ENCODE measurements at places on chromosomes 16 and 17. TPM values are rescaled to one million over a fixed set of nuclear protein-coding genes. Genes with fewer than 3 reads are reported as not detected.
A peak's percentile ranks its signal among the peaks of the same experiment; 100 is the strongest.

DNA sequence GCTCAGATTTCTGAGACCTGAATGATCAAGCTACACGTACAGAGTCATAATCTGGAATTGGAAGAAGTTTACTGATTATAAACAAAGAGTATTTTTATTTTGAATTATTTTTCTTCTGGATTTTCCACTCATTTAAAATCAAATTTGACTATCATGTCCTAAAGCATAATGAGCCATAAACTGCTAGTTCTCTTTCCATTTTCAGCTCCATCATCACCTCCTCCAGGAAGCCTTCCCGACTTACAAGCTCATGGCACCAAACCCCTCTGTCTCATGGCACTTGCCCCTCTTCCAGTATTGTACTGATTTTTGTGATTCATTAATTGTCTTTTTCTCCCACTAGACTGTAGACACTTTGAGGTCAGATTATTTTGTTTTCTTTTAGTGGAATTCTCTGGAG is 35.9 kb downstream of the IRX6 start:
- DNase-seq, result no peak
- no peak overlapping the region for H3K27ac ChIP-seq
- no peaks in the 10 kb centered on the region for H3K36me3 ChIP-seq

DNA sequence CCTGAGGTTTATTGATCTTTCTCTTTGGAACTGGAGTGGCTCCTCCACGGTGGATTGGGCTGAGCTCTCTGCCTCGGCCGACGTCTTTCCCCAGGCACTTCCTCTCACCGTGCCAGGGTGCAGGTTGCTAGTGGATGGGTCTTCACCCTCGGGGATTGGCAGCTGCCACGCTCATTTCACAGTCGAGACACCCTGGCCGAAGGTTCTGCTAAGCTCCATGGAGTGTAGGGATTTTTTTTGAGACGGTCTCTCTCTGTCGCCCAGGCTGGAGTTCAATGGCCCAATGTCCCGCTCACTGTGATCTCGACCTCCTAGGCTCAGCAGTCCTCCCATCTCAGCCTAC is 280.8 kb downstream of the SEC14L1 start:
- H3K27ac ChIP-seq, result peak overlapping the region; percentile 57
- DNase-seq, result no peak
- H3K36me3 ChIP-seq, result no peaks in the 10 kb centered on the region

DHODH gene
- 81.4 TPM for total RNA-seq

WFDC1 gene
- 1.8 TPM for total RNA-seq

GRCh38 chr17:16281351-16281750 is 64.3 kb downstream of the PIGL start:
- H3K4me1 ChIP-seq, result peaks cover 11% of the 10 kb centered on the region
- H3K27me3 ChIP-seq, result no peaks in the 10 kb centered on the region
- H3K27ac ChIP-seq, result no peak overlapping the region
- no peak for DNase-seq
- no peak overlapping the region for H3K4me3 ChIP-seq
- no peaks in the 10 kb centered on the region for H3K36me3 ChIP-seq

- H3K36me3 ChIP-seq, result no peaks in the 10 kb centered on the region
- DNase-seq, result peak; percentile 21
- H3K27ac ChIP-seq, result no peak overlapping the region
- H3K27me3 ChIP-seq, result no peaks in the 10 kb centered on the region
- H3K4me3 ChIP-seq, result no peak overlapping the region
Measured at GRCh38 chr16:66026211-66026610, 340.3 kb upstream of the CDH5 start.

NOXO1 gene
- 0.51 TPM for total RNA-seq

DNA sequence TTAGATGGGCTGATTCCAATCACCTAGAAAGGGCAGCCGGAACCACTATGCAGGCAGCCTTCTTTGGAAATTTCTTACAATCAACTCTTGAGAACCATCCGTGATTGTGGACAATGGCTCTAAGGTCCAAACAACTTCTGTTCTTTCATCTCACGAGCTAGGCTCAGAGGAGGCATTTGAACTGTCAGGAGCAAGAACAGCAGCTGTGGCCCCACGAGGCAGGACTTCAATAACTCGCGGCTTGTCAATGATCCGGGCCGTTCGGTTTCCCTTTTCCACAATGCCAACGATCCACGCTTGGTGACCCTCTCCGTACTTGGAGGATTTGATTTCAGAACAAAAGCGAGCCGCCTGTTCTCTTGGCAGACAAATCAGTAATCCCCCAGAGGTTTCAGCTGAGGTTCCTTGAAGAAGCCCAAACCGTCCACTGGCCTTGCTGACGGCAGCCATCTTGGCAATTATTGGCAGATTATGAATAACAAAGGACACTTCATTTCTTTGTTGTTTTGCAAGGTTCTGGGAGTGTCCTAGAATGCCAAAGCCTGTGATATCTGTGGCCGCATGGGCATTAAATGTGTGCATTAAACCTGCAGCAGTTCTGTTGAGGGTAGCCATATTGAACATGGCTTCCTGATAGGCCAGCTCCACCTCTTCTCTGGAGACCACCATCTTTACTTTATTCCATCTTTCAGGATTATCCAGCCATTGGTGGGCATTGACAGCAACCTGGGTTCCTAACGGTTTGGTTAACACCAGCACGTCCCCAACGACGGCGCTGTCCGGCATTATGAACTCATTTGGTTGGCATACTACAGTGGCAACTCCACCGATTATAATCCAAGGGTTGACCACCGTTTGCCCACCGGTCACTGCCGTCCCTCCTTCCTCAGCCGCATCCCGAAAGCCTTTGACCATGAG is 1.2 kb downstream of the SEPHS2 start:
- peak overlapping the region; percentile 69 for H3K4me3 ChIP-seq
- no peaks in the 10 kb centered on the region for H3K27me3 ChIP-seq
- peaks cover 3% of the 10 kb centered on the region for H3K36me3 ChIP-seq
- peak overlapping the region; percentile 98 for H3K27ac ChIP-seq
- H3K4me1 ChIP-seq, result peaks cover 17% of the 10 kb centered on the region

DNA sequence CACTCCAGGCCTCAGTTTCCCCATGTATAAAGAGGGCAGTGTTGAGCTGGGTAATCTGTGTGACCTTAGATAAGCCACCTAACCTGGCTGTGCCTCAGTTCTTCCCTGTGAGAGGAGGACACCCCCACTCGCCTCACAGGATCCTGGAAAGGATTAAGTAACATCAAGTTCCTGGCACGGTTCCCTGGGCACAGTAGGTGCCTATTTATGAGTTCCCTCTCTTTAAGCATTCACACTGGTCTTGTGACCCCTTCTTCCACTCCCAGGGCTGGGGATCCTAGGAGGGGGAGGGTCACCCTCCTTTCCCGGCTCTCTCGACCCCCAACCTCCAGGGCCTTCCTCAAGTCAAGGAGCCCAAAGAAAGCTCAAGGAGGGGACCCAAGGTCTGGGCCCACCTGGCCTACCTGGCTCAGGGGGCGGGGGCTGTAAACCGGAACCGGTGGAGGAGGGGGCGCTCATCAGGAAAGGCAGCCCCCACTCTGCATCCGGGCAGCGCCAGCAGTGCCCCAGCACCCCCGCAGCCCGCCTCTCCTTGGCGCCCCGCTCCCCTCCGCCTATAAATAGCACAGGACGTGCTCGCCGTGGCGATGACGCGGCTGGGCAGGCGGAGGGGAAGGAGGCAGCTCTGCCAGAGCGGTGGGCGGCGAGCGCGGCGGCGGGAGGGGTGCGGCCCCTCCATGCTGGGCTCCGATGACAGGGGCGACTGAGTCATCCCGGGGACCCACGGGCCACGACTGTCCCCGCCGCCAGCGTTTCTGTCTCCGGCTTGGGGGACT is 9.4 kb downstream of the RPL19 start:
- DNase-seq, result no peak
- H3K27ac ChIP-seq, result no peak overlapping the region
- H3K27me3 ChIP-seq, result no peaks in the 10 kb centered on the region
- H3K4me3 ChIP-seq, result no peak overlapping the region
- no peaks in the 10 kb centered on the region for H3K4me1 ChIP-seq
- H3K36me3 ChIP-seq, result peaks cover 7% of the 10 kb centered on the region

All from right lobe of liver (tissue), 6 donors.